AG04449 (cell line): ENCODE measurements at places on chromosomes 7 and 10.

- no peak for DNase-seq
Measured at GRCh38 chr10:3398825-3399646, 226.5 kb upstream of the PITRM1 start.

DNA sequence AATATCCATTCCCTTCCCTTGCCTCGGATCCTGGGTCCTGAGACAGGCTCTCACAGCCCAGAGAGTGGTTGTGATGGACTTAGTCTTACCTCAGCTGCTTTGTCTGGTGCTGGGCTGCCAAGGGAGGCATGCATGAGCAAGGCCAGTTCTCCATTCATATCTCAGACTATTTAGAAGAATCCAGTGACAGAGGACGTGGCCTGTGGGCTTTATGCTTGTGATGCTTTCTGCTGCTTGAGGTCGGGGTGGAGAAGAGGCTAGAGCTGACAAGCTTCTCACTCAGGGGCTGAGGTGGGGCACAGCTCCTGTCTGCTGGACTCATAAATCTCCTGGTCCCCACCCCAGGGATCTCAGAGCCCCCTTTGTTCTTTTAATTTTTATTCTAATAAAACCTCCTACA lies 66.8 kb downstream of the DNAJC12 start:
- DNase-seq, result no peak

DNA sequence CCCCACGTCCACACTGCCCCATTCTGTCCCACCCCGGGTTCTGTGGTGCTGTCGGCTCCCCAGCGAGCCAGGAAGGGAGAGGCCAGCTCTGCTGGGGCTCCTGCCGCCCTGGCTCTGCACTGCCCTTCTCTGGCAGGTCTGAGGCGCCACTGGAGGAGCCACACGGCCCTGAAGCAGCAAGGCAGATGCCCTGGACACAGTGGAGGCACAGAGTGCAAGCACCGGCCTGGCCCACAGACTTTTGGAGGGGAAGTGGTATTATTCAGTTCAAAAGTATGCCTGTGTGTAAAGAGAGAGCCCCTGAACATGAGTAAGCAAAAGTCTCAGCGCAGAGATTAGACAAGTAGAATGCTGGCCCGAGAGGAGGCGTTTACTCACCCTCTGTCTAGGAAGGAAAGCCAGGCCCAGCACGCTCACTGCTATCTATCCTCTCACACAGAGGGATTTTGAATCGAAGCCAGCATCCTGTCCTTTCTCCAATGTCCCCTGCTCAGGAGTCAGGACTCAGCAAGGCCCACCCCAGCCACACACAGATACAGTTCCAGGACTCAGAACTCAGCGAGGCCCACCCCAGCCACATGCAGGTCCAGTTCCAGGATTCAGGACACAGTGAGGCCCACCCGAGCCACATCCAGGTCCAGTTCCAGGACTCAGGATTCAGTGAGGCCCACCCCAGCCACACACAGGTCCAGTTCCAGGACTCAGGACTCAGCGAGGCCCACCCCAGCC lies 115.0 kb downstream of the EGFR start:
- DNase-seq, result peak; percentile 96

DNA sequence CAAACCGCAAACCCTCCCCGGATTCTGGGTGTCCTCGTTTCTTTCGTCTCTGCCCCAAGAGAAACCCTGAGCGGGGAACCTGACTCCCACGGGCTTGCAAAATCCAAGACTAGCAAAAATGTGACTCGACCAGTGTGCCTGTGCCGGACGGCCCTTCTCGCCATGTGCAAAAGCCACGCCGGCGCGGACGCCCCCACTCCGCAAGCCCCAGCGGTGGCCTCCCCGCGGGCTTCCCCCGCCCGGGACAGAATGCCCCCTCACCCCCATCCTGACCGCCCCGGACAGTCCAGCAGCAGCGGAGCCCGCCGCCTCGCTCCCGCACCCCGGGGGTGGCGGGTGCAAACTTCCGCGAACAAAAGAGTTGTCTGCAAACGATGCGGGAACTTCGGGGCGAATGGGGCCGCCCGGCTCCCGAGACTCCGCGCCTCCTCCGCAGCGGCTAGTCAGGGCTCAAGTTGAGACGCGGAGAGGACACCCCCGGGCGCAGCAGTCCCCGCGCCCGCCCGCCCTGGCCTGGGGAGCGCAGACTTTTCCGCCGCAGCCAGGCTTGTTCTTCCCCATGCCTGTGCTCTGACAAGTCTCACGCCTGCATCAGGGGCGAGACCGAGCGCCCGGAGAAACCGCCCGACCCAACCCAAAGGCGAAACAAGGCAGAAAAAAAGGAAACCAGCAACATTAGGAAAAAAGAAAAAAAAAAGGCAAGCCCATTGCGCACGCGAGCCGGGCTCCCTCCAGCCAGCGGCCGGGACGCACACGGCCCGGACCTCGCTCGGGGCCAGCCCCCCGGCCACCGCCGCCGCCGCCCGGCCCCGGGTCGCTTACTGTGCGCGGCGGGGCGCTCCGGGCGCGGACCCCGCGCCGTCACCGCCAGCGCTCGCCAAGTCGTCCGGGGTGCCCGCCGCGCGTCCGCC lies 732 bp downstream of the FAM53B start:
- no peak for DNase-seq

GRCh38 chr10:77332256-77332655 lies 305.4 kb downstream of the KCNMA1 start:
- DNase-seq, result no peak

DNA sequence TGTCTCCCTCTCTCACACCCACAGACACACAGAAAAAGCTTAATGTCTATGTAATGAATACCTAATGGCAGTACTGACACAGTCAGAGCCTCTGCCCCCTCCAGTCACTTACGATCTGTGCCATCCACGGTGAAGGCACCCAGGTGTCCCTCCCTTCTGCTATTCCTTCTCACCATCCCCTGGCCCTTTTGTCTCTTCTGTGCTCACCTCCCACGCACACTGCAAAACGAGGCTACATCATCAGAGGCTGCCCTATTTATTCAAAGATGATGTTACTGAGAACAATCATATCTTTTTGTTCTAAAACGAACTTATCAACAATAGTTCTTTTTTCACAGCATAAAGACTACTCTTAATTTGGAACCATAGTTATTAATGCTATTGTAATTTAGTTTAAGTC lies 246.9 kb upstream of the MKLN1 start:
- no peak for DNase-seq

- DNase-seq, result no peak
Measured at GRCh38 chr7:109834851-109835250, 1256.1 kb upstream of the LRRN3 start.

DNA sequence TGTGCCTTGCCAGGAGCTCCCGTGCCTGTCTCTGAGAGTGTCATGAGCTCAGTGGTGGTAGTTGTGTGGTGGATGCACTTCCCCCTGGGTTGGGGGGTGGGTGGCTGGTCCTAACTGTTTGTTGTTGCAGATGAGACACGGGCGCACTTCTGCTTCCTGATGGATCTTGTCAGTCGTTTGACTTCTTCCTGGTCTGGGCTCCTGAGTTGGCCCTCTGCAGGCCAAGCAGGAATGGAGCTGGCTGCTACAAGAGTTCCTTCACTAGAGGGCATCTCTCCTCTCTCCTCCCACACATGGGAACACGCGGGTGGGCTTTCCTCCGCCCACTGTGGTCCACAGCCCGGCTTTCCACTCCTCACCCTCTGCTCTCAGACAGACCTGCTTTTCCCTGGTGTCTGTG lies 82.0 kb downstream of the BMS1 start:
- DNase-seq, result no peak

- DNase-seq, result no peak
Measured at GRCh38 chr10:75358132-75358531, 43.4 kb downstream of the ZNF503 start.

GRCh38 chr7:90474284-90475210 lies 5.1 kb downstream of the PTTG1IP2 start:
- DNase-seq, result peak; percentile 64

DNA sequence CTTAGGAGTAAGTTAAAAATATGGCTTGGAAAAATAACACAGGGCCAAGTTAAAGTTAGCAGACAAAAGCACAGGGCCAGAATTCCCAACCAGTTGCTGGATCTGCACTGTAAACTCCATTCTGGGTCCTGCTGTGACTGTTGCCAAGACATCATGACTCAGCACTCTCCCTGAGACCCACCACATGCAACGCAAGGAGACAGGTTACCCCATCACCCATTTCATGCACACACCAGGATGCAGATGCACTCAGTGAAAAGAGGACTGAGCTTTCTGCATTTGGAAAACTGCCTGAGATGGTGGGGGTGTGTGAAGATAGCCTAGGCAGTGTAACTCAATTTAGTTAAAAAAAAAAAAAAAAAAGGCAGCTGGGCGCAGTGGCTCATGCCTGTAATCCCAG lies 97.6 kb upstream of the ZNF438 start:
- no peak for DNase-seq

- DNase-seq, result no peak
Measured at GRCh38 chr10:6274040-6274439, 71.3 kb downstream of the PFKFB3 start.

DNA sequence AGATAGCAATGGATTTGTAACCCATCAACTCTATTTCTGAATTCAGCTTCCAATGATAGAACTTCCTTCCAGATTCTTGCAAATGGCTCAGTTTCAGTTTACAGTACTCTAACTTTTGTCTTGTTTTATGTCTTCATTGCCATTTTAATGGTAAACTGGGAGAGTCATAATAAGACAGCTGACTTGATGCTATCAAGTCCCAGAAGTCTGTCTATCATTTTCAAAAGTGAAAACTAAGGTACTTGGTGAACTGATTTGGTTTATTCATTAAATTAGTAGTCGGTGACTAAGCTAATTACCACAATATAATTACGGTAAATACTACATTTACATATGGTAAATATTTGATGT lies 25.0 kb downstream of the RTKN2 start:
- no peak for DNase-seq

GRCh38 chr10:110324201-110324804 lies 19.6 kb upstream of the SMNDC1 start:
- DNase-seq, result no peak
